ENCODE measurements at places on chromosomes 3 and 15.

- no peak for DNase-seq
Observed at GRCh38 chr3:68288085-68288484, 633.7 kb upstream of the SUCLG2 start.

GRCh38 chr3:48857641-48858040 is 10.0 kb upstream of the PRKAR2A start:
- no peak for DNase-seq

- no peak for DNase-seq
Observed at GRCh38 chr3:166013073-166013679, 176.0 kb upstream of the BCHE start.

DNA sequence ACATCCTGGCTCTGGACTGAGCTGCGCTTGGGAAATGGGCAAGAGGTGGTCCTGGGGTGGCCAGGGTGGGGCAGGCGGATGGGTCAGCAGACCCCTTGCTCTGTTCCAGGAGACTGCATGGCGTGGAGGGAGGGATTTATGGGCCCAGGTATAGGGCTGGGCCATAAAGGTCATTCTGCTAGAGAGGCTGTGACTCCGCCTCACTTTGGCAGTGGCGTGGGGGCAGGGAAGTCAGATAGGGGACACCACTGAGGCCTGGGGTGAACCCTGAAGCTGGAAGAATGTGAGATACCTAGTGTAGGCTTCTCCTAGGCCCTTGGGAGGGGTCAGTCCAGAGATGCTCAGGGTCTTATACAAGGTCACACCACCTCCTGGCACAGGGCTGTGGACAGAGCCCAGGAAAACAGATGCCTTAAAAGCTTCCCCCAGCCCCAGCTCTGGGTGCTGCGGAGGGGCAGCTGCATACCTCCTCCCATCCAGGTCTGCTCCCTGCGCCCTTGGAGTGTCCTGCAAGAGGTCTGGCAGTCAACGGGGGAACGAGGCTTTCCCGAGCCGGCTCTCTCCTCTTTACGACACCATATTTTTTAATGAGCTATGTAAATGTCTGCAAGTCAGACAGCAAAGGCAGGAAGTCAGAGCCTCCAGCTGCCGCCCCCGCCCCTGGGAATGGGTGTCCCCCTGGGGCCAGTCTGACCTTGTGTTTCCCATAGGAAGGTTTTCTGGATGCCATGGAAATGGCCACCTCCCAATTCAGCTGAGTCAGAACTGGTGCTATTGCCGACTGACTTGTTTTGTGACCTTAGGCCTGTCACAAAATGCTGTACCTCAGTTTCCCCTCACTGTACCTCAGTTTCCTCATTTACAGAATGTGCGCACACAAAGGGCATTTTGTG is 26.3 kb downstream of the LINGO1 start:
- DNase-seq, result no peak

DNA sequence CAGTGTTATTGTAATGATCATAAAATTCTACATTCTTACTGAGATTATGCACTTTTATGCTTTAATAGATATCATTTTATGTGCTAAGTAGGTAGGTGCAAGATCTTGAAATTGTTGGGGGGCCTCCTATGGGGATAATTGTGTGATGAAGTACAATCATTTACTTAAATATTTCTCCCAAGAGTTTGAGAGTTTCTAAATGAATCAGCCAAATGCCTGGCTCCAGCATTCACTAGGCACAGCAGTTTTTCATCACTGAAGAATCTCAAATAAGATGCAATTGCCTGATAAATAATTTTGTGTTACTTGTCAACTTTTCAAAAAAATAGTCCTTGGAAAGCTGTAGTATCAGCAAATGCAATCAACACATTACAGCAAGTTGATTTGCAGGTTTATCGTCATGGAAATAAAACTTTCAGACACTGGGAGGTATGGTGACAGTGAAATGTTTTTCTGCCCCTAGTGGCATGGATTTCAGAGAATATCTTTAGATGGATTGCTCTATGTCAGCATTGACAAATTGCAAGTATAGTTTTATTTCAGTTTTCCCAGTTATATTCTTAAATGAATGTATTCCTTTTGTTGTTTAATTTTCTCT is 167.1 kb downstream of the NEK11 start:
- no peak for DNase-seq

GRCh38 chr3:144259267-144259666 is 287.6 kb downstream of the DIPK2A start:
- DNase-seq, result no peak

- no peak for DNase-seq
Observed at GRCh38 chr3:67064105-67064504, 66.0 kb downstream of the KBTBD8 start.

Measured in activated naive CD8-positive, alpha-beta T cell treated with anti-CD3 and anti-CD28 coated beads, Interleukin-2, amount 50 U/mL, for 24 hours (primary cell).